ENCODE measurements at places on chromosomes 2 and 18.

GRCh38 chr2:164252568-164253287 lies 368.6 kb downstream of the GRB14 start:
- DNase-seq: no peak

DNA sequence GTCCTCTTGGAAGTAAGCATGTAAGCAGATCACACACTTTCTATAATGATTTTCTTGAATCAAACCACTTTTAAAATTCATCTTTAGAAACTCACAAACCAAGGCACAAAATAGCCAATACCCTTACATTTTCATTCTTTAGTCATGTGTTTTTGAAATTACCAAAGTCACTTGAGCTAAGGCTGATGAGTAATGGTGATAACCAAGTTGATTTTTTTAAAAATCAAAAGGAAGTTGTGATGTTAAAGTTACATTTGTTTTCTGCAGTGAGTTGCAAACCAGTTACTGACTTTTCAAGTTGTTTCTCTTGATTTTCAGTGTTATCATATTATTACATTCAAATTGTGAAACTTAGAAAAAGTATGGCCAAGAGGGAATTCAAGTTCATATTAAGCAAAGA lies 21.5 kb upstream of the IL18RAP start:
- no peak for DNase-seq

DNA sequence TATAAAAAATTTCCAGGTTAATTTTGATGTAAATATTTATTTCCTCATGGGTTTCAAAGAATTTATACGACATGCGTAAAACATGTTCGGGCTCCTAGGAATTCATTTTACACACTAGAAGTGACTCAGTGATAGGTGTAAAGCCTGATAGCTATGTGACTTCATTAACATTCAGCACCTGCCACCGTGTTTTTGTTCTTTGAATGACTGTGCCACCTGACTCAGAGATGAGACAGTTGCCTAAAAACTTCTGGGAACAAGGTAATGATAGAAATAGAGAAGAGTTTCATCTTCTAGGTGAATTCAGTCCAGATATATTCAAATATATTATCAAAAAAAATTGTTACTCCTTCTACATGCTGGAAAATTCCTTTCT lies 10.0 kb downstream of the IL1R2 start:
- DNase-seq: no peak

GRCh38 chr2:10922307-10923007 lies 10.7 kb downstream of the KCNF1 start:
- DNase-seq: no peak

GRCh38 chr2:11068079-11068741 lies 87.1 kb upstream of the SLC66A3 start:
- no peak for DNase-seq

DNA sequence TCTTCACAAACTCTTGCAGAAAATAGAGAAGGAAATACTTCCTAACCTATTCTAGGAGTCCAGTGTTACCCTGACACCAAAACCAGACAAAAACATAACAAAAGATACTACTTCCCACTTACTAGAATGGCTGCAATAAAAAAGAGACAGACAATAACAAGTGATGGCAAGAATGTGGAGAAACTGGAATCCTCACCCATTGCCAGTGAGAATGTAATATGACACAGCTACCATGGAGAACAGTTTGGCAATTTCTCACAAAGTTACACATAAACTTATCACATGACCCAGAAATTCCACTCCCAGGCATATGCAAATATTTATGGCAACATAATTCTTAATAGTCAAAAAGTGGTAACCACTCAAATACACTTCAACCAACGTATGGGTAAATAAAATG lies 209.8 kb upstream of the CTAGE1 start:
- DNase-seq: no peak

- DNase-seq: no peak
Observed at GRCh38 chr2:237478095-237478494, 9.0 kb upstream of the MLPH start.

DNA sequence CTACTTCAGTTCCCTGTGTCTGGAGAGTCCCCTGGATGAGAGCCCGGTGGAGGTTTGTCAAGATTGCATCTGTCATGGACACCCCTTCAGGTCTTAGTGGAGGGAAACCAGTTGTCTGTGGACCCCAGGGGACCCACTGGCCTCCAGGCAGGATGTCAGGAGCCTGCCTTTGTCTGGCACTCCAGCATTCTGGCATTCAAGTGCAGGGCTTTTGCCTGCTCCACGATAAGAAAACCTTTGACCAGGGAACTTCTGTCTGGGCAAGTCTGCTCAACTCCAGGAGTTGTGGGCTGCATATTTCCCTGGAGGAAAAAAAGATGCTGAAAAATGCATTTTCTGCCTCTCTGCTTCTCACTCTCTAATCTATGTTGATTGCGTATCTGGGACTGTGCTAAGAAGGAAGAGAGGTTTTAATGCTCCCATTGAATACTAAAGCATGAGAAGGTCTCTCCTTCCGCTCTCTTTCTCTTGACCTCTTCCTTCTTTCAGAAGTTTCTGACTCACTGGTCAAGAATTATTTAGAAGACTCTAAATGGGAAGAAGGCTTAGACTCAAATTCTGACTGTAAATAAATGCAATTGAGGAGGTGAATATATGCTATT lies 104.5 kb downstream of the MMADHC start:
- DNase-seq: no peak

DNA sequence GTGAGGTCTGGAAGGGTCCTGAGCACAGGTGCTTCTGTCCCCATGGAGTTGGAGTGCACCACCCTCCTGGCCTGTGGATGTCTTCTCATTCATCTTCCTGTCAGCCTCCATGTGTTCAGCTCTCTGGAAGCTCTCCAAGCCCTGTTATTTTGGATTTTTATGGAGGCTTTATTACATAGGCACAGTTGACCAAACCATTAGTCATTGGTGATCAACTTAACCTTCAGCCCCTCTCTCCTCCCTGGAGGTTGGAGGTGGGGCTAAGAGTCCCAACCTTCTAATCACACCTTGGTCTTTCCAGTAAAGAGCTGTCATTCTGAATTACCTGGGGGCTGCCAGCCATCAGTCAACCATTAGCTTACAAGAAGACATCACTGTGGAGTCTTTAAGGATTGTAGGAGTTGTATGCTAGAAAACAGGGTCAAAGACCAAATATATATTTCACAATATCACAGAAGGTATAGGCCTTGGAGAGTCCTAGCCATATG lies 7.5 kb upstream of the MCFD2 start:
- DNase-seq: no peak

DNA sequence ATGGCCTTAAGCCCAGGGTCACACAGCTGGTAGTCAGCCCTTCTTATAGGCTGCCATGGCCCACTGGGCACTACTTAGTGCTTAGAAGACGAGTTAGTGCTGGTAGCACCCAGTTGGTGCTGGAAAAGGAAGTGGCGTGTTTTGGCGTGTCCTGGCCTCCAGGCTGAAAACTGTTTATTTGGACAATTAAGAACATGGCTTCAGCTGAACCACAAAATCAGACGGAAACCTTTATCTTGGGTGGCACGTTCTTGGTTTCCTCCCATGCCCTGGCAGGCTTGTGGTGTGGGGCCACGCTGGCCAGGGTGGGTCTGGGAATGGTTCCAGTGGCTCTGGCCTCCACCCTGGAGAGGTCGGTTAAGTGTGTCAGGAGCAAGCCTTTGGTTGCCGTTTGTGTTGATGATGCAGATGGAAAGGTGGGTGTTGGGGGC lies 141.5 kb upstream of the HAAO start:
- no peak for DNase-seq

- DNase-seq: peak; percentile 59
Observed at GRCh38 chr2:197786010-197786877, 1.1 kb upstream of the BOLL start.

- DNase-seq: no peak
Observed at GRCh38 chr2:16162491-16163040, 222.2 kb downstream of the MYCN start.

GRCh38 chr2:212538305-212539071 lies at the start of gene ERBB4:
Gene ERBB4, minus strand, starts transcription at chr2:212538802. Its CDS starts 272 bp downstream, at chr2:212538530.
- peak; percentile 66 for DNase-seq

DNA sequence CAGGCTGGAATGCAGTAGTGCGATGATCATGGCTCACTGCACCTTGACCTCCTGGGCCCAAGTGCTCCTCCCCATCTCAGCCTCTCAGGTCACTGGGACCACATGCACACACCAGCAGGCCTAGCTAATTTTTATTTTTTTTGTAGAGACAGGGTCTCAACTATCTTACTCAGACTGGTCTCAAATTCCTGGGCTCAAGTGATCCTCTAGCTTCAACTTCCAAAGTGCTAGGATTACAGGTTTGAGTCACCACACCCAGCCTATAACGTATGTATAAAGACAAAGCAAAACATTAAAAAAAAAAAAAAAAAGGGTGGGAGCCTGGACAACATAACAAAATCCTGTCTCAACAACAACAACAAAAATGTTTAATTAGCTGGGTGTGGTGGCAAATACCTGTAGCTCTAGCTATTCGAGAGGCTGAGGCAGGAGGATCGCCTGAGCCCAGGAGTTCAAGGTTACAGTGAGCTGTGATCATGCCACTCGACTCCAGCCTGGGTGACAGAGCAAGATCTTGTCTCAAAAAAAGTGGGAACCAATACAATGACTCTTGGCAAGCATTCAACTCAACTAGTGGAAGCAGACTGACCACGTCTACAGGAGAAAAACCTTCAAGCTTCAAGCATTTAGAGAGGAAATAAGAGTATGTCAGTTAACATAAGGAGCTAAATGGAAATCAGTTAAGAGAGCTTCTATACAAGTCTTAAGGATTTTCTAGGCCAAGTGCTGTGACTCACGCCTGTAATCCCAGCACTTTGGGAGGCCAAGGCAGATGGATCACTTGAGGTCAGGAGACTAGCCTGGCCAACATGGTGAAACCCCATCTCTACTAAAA lies 2.6 kb downstream of the GTF3C2 start:
- DNase-seq: no peak
